ENCODE measurements at places on chromosomes 4 and X. TPM values are rescaled to one million over a fixed set of nuclear protein-coding genes. Genes with fewer than 3 reads are reported as not detected.

- no peak for DNase-seq
Measured at GRCh38 chrX:131985526-131986049, 37.5 kb upstream of the STK26 start.

The PRSS12 gene
- polyA plus RNA-seq, result 8.9 TPM

The GABRB1 gene
- polyA plus RNA-seq, result 1.2 TPM

DNA sequence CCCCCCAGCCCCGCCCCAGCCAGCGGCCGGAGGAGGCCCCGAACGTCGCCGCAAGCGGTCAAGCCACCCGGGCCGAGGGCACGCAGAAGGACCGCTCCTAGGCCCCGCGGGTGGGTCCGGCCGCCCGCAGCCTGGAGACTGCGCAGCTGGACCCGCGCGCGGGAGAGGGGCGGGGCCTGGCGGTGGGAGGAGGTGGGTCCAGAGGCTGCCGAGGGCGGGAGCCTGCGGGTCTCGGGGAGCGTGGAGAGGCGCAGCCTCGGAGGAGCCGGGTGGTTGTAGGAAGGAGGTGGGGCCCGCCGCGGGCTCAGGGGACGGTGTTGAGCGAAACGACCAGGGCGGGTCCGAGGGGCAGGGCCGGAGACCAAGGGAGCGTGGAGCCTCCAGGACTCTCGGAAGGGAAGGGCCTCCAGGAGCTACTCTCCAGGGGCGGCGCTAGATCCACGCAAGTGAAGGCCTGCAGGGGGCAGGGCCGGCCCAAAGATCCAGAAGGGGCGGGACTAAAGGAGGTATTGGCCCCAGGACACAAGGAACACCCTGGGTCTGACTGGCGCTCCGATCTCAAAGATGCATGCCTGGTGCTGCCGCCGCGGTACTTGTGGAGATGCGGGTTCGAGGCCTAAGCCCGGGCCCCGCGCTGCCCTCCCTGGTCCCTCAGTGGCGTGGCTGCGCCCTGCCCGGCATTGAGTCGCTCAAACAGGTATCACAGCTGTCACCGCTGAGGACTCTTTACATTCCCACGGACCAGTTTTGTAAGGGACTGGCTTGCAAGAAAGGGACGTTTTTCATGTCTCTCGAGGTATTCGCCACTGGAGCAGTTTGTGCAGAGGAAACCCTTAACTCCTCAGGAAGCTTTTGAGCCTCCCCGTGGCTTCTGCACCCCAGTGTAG is 5.9 kb downstream of the TIMM17B start:
- DNase-seq, result peak; percentile 78

- DNase-seq, result no peak
Measured at GRCh38 chr4:85884251-85884650, 409.3 kb downstream of the ARHGAP24 start.

DNA sequence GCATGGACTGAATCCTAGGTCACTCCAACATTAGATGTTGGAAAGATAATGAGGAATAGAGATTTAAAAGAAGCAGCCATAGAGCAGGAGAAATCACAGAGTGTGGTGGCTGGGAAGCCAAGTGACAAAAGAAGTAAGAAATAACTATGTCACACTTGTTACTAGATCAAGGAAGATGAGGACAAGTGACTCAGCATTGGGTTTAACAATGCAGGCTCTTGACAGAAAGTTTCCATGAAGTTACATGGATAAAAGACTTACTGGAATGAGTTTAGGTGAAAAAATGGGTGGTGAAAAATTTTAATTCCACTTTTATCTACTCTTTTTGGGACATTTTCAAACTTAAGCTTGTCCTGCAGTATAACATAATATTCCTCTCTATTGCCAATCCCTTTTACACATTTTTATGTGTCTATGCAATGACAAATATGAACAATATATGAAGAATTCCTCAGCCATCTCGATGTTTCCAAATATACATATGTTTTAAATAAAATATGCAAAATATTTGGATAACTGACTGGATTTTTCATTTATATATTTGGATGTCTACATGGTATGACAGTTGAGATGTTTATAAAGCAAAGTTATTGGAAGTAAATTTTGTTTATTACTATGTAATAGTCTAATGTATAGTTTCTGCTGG is 462.6 kb downstream of the IL15 start:
- DNase-seq, result no peak

- DNase-seq, result no peak
Measured at GRCh38 chrX:120000490-120001246, 57.1 kb upstream of the NKAP start.

GRCh38 chr4:140568507-140569306 is at the start of gene UCP1:
Gene UCP1, minus strand, starts transcription at chr4:140568961. Its CDS starts 232 bp downstream, at chr4:140568729.
- DNase-seq, result peak; percentile 41

GRCh38 chr4:26071688-26072087 is 157.7 kb downstream of the SMIM20 start:
- no peak for DNase-seq

DNA sequence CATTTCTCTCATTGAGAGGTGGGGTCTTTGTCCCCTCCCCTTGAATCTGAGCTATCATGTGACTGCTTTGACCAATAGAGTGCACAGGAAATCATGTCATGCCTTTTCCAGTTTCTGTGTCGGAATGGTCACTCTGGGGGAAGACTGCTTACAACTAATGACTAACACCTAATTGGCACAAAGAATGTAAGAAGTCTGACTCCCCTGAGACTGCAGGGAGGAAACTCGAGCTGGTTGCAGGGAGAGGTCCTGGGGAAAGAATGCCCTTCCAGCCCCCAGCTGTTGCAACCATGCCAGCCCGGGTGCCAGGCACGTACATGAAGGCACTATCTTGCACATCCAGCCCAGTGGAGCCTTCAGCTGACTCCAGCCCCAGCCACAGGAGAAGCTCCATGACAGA is 254.2 kb downstream of the DHX15 start:
- DNase-seq, result no peak

GRCh38 chrX:39439906-39440798 is 638.9 kb downstream of the MID1IP1 start:
- no peak for DNase-seq

The YY2 gene
- polyA plus RNA-seq, result 1.8 TPM

GRCh38 chr4:72319601-72320021 is 249.4 kb downstream of the ADAMTS3 start:
- no peak for DNase-seq

GRCh38 chrX:71052721-71053120 is 15.4 kb downstream of the SNX12 start:
- DNase-seq, result no peak
